ENCODE measurements at places on chromosomes 6 and 20.

DNA sequence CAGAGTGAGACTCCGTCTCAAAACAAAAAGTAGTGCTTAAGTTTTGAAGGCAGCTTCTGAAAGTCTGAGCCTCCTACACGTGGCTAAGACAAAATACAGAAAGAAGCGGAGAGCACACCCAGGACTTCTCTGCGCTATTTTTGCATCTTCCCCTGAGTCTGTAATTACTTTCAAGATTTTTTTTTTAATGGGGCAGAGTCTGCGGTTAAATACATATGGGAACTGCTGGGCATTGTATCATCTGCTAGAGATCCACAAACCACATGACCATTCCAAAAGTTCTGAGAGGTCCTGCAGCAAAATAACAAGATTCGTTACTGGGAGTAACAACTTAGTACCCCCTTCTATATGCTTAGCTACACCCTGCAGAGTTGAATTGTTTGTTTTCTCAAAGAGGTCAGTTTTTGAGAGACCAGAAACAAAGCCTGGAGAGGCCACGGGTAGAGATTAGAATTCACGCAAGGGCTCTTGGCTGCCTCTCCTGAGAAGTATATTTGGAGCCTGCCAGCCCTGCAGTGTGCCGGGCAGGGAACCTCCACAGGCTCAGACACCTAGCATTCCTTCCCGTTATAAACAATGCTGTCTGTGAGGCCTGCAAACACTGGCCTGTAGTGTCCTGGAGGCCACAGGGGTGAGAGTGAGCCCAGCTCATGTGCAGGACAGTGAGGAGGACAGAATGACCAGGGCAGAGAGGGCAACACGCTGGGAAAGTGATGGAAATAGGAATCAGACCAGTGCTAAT is 48.2 kb upstream of the FAM50B start:
- DNase-seq: no peak

DNA sequence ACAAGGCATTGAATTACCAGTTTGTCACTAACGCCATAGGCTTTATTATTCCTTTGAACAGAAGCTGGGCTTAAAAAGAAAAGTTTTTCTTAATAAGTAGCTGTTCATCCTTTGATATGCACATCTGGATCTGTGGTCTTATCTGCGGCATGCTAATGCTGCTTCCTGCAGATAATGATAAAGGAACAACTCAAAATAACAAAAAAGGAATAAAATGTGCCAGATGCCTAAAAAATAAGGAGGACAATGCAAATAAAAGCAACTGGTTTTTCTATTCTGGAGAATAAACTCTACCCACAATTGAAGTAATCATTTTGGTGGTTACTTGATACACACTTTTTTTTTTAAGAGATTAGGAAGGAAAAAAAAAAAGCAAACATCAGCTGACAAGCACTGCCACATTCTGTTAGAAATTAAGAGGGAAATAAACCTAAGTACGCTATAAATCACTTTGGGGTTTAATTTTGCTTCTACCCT is 156.8 kb upstream of the SALL4 start:
- no peak for DNase-seq

- DNase-seq: no peak
These were observed 402.1 kb downstream of the EPHA7 start for GRCh38 chr6:93017213-93017612.

- DNase-seq: no peak
These were observed 13.5 kb downstream of the DYNLT1 start for GRCh38 chr6:158630938-158631616.

DNA sequence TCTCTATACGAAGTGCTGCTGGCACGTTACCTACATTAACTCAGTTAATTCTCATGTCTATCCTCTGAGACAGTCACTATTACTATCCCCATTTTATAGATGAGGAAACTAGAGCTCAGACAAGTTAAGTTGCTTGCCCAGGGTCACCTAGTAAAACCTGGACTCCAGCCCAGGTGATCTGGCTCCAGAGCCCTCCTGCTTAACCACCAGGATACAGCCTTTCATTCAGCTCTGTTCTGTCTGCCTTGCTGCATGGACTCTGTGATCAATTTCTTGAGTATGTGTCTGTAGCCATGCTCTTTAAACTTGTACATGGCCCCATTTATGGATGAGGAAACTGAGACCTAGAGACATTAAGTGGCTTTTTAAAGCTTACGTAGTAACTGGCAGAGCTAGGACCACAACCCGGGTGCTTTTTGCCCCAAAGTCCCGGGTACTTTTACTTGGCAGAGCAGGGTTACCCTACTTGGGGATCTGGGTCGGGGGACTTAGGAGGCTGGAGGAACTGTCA is 4.7 kb downstream of the CDKN1A start:
- no peak for DNase-seq

- DNase-seq: no peak
These were observed 1041.8 kb upstream of the ADGRB3 start for GRCh38 chr6:67593247-67593646.

- DNase-seq: no peak
These were observed 191.7 kb upstream of the BTBD3 start for GRCh38 chr20:11726026-11726425.

GRCh38 chr6:169604076-169604475 is 97.8 kb downstream of the WDR27 start:
- no peak for DNase-seq

DNA sequence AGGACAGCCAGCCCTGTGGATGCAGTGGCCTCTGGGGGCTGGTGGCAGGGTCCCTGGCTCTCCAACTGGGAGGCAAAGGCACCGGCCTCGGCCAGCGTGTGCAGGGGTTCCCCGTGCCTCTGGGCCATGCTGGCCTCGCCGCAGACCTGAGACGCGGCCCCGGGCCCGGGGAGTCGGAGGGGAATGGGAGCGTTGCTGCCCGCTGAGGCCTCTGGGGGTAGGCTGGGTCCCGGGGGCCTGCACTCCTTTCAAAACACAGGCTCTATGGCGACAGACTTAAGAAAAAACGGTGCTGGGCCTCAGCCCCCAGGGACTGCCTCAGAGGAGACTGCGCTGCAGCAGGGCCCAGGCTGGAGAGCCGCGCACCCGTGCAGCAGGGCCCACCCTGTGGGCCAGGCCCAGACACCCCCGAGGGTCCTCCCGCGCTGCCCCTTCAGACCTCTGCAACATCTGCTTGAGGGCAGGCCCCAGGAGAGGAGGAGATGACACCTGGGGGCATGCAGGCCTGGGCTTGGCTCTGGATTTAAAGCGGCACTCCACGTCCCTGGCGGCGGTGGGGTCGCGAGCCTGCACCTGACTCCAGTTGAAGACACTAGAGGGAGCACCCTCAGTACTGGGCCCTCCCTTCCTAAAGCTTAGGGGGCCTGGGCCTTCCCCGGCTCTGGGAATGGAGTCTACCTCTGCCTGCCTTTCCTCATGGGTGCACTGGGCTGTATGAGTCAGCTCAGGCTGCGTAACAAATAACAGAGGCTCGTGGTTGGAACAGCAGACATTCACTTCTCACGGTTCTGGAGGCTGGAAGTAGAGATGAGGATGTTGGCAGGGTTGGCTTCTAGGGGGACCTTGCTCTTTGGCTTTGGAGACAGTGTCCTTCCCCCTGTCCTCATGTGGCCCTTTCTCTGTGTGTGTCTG is 117.4 kb upstream of the RPS6KA2 start:
- DNase-seq: no peak

DNA sequence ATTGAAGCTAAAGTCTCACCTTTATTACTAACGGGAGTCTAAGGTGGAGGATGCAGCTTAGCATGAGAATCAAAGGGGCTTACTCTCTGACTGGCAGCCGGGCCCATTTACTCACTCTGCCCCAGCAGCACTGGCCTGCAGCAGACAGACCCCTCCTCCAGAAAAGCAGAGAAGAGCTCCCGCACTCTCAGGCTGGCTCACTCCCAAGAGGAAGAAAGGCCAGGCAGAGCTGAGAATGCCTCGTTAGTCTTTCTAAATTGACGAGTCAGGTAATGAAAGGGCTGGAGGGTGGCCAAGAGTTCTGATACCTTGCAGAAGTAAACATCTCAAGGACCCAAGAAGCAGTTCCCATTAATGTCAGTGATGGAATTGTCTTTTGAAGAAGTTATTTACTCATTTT is 44.5 kb upstream of the IL20RA start:
- no peak for DNase-seq

DNA sequence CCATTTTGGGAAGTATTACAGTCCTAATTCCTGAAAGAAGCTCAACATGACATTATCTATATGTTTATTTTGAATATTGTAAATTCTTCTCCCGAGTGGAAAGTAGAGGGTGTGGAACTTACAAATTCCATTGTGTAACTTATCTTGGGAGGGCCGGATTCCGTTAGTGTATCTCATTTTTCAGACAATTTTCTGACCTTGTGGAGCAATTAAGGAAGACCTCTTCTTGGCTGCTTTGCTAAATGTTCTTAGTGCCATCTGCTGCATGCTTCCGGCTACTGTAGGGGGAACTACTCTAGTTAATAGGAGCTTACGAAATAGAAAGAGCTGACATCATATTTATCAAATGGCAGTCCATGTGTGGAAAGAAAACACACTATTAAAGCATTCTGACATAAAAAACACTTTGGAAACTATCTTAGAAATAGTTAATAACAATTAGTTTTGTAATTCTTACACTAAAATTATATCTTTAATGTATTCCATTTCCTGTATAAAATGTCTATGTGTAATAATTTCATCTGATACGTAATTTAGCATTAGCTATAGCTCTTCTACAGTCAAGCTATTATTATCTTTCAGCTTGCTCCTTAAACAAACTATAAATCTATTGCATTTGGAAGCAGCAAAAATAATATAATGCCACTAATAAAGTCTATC is 41.5 kb upstream of the KCNQ5 start:
- no peak for DNase-seq

DNA sequence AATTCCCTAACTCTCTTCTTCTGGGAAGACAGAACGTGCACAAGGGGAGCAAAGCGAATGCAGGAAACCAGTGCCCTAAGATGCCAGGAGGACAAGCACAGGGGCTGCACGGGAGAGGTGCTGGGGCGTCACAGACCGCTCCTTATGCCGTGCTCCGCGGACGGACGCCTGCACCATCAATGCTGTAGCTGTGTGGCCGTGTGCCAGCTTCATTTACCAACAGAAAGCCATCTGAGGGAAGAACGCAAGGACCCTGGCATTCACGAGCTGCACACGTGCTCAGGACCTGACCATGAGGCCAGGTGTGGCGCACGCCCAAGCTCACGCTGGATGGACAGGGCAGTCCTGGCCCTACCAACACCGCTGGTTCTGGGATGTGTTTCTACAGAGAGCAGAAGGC is 35.4 kb downstream of the WDR27 start:
- no peak for DNase-seq

GRCh38 chr6:130890521-130890971 is 63.3 kb downstream of the SMLR1 start:
- DNase-seq: no peak

- no peak for DNase-seq
These were observed 7.3 kb upstream of the RNF24 start for GRCh38 chr20:4022386-4023286.

DNA sequence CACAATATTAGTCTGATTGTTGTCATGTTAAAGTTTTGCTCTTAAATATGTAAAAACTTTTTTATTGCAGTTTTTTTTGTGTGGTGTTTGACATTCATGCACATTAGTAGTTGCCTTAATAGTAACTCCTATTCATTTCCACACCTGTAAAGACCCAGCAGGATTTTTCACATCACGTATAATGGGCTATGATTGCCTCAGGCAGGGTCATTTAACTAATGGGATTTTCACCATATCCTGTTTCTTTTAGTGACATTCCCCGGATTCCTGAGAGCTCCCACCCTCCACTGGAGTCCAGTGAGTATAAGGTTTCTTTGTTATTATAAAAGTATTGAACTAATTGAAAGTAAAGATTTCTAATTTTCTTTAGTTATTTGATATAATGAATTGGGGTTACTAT is 359.2 kb downstream of the RIMS1 start:
- DNase-seq: no peak

GRCh38 chr6:111942561-111942960 is 69.3 kb upstream of the FYN start:
- DNase-seq: no peak

GRCh38 chr6:151585741-151586140 is 91.9 kb downstream of the CCDC170 start:
- DNase-seq: no peak

DNA sequence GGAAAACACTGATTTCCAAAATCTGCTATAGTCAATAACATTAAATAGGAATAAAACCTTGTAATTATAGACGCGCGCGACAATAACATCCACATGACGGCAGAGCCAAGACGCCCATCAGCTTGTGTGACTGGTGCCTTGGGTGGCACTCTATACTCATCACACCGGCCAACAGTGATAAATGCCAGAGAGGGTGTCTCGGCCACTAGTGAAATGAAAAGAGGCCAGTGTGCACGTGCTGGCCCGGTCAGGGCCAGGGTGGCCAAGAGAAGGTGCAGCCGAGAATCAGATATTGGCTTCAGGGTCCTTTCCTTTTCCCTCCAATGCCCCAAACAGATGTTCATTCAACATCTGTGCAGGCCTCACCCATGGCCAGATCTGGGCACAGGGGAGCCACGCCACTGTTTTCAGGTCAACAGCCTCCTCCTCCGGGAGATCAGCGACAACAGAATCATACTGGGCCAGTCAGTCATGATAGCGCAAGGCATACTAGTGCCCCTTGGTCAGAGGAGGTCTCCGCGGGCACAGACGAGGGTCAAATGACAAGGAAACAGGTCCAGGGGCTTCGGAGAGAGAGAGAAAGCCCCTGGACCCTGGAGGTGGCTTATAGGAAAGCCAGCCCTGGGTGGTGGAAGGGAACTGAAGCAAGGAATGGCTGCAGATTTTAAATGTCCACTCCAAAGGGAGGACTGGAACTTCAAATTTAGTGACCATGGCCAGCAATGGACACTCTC is 134.5 kb downstream of the PRND start:
- DNase-seq: no peak

- DNase-seq: no peak
These were observed 129.8 kb downstream of the PREX1 start for GRCh38 chr20:48697845-48698491.

DNA sequence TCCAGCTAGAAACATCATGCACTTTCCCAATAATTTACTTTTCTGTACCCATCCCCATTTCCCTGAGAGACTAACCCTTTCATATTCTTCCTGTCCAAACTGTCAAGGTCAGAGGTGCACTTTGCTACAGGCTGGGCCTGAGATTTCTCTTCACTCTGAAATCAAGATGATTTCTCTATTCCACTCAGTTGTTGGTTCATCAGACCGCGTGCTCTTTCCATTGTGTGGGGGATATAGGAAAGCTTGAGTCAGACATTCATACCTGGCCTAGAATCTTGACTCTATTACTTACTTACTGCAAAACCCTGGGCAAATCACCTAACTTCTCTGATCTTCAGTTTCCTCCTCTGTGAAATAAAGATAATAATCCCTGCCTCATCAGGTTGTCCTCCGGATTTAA is 4.7 kb upstream of the ZDHHC14 start:
- DNase-seq: no peak

GRCh38 chr20:5187122-5187521 is 60.3 kb downstream of the CDS2 start:
- no peak for DNase-seq

GRCh38 chr20:49724408-49725223 is 10.9 kb upstream of the B4GALT5 start:
- DNase-seq: no peak

GRCh38 chr6:53588816-53589509 is 44.1 kb upstream of the GCLC start:
- no peak for DNase-seq

Measured in stimulated activated CD4-positive, alpha-beta T cell treated with anti-CD3 and anti-CD28 coated beads, Interleukin-12 subunit alpha, Interleukin-12 subunit beta, amount 100 ng/mL, for 24 hours (primary cell).